ENCODE measurements at places on chromosomes 7 and 10.

GRCh38 chr7:98238076-98238475, 14.0 kb downstream of the TECPR1 start:
- no peak for ATAC-seq

DNA sequence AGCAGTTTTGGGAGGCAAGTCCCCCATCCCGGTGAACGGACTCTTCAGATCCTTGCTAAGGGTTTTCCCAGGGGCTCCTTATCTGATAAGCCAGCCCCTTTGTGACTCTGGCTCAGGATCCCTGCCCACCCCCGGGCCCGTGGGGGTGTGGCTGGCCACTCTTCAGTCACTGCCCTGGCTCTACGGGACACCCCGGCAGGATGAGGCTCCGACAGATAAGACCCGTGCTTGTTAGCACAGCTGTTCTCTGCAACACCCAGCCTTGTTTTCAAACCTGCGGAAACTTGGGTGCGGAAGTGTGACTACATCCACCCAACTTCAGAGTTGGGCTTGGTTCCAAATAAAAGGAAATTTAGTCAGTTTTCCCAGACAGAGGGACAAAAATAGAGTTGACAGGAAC, 66.7 kb upstream of the PODXL start:
- ATAC-seq = no peak

DNA sequence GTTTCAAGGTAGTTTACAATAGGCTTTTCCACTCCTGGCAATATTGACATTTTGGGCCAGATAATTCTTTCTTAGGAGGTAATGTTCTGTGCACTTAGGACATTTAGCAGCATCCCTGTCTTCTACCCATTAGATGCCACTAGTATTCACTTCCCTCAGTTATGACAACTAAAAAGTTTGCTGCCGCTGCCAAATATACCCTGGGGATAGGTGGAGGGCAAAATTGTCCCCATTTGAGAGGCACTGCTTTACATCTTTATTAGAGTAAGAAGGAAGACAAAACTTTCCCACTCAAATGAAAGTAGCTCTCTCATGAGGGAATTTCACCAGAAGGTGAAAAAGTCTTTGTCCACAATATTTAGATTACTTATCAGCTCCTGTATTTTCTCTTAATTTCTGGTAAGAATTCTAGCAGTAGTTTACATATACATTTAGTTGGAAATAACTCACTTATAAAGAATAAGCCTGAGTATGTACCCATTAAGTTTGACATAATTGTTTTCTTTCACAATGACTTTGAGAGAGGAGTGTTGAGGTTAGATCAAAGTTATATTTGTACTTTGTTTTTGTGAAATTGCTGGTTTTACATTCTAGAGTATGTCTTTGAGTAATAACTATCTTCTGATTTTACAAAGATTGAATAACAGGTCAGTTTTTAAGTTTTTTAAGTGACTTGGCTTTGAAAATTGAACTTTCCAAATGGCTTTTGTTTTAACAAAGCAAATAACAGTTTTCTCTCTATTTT, 46.0 kb downstream of the HELLS start:
- peak; percentile 90 for ATAC-seq

DNA sequence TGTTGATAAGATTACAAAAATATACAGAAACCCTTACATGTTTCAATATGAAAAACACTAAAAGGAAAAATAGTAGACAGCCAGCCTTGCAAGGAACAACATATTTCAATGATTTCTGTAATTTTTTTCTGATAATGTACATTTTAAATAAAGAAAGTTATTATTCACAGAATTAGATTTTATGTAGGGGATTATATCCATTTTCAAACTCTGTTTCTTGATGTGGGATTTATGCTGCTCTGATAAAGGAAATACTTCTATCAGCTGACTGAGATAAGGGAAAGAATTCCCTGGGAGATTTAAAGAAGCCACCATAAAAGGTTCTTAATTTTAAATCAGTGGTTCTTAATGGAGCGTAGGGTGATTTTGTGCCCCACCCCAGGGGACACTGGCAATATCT, 180.4 kb downstream of the ADAM12 start:
- no peak for ATAC-seq

DNA sequence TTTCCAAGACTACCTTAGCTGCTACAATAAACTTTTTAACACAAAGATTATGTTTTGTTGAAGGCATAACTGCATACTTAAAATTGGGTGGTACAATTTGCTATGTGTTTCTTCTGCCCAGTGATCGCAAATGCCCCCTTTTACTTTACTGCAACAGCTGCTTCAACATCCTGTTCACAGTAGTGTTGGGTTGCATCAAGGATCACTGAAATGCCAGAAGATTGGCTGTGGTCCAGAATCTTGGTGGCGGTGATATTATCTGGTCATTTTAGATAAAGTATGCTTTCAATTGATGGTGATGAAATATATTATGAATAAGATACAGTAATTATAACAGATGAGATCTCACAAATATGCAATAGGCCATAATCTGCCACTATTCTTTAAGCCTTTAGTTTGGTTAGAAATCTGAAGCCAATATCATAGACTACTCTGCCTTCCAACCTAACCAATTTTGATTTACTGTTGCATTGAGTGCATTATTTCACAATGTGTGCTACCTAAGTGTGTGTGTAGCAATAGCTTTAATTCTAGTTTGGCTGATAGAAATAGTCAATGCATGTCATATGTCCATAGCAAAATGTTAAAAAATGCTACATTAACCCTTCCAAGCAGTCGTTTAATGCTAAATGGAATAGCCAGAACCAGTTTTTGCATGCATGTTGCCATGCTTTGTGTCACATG, 29.8 kb upstream of the ING3 start:
- no peak for ATAC-seq
